Fibroblast of upper back skin (primary cell): ENCODE measurements at places on chromosomes 16 and 17.

GRCh38 chr16:51648526-51648925 is 497.5 kb upstream of the SALL1 start:
- peak; percentile 57 for DNase-seq

DNA sequence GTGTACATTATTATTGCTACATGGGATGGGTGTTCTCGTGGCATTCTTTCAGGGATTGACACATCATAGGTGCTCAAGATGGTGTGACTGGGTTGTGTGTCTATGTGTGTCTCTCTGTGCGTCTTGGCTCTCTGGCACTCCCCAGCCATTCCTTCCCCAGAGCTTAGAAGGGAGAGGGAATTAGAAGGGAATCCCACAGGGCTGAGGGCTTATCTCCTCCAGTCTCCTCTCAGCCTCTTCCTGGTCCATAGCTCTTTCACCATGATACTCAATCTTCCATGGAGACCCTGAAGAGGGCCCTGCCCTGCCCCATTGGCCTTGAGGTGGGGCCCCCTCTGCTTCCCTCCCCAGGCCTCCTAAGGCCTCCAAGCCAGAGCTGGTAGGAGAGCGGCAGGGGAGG is 52.0 kb downstream of the MRM1 start:
- no peak for DNase-seq

DNA sequence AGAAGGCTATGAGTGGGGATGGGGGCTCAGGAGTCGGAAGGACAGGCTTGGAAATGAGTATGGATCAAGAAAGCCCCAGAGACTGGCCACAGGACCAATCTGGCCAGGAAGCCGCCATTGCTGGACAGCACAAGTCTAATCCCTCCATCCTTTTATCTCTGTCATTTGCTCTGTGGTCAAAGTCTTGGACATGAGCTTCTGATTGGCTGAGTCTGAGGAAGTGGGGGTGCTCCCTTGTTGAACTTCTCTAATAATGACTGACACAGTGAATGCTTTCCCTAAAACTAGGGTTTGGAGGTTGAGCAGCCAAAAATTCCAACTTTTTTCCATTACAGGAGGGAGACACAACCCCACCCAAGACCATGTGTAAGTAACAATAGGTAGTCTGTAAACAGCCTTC is 97.4 kb downstream of the MARF1 start:
- DNase-seq, result no peak

DNA sequence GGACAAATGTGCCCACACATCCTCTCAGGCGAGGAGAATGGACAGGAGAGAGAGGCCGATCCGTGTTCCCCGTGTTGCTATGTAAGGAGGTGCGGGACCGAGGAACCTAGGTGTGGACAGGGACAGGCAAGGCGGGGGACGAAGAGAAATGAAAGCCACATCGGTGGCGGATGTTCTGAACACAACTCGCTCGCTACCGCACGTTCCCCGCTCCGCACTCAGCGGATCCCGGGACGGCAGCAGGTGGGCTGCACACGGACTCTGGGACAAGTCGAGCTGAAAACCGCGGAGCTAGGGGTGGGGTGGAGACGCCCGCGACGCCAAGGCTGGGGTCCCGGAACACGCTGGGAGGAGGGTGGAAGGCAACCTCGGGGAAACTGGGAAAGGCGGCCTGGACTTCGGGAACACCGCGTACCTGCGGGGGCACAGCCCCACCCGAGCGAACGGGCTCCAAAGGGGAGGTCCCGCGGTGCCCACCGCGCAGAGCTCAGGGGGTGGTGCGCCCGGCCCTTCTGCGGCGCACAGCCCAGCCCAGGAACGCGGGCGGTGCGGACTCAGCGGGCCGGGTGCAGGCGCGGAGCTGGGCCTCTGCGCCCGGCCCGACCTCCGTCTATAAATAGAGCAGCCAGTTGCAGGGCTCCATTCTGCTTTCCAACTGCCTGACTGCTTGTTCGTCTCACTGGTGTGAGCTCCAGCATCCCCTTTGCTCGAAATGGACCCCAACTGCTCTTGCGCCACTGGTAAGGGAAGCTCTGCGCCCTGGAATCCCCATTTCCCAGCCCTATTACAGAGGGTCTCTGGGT is at the start of gene MT1E:
TSS of gene MT1E (plus strand) at position 642 of the 803 bp plus-strand sequence. CDS start at position 713, 71 bp downstream.
- peak; percentile 84 for DNase-seq

- DNase-seq, result peak; percentile 93
Measured at GRCh38 chr16:17313085-17313611, 157.6 kb downstream of the XYLT1 start.
